ENCODE measurements at places on chromosomes 5 and 9.
A peak's percentile ranks its signal among the peaks of the same experiment; 100 is the strongest.

- DNase-seq = no peak
These were observed 7.1 kb downstream of the PRKAA1 start for GRCh38 chr5:40790947-40791593.

DNA sequence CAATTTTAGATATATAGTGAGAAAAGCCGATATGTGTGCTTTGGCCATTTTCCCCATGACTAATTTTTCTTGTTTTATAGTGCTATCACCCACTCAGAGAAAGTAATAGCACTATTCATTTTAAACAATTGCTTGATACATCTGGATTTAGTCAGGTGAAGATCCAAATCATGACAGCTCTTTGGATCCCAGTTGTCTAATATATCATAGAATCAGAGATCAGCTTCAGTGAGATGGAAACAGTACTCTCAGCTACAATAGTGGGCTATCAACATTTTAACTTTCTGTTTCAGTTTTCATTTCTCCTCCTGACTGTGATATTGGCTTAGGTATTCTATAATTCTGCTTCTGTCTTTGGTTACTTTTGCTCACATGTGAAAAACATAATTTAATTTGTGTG lies 38.7 kb downstream of the VCAN start:
- DNase-seq = no peak

DNA sequence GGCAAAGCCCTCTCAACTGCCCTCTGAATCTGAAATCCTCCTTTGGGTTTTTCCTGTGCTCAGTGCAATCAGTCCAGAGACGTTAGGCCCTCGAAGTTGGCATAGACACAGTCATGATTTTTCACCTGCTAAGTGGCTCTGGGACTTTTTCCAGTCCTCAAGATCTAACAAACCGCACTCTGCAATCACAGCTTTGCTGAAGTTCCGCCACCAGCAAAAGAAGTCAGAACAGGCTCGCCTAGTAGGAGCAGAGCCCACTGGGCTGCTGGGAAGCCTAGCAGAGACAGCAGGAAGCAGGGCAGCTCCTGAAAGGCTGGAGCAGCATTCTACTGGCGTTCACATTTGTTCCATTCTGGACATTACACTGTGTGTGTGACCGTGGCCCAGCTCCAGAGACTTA lies 222.8 kb upstream of the KIF2A start:
- no peak for DNase-seq

DNA sequence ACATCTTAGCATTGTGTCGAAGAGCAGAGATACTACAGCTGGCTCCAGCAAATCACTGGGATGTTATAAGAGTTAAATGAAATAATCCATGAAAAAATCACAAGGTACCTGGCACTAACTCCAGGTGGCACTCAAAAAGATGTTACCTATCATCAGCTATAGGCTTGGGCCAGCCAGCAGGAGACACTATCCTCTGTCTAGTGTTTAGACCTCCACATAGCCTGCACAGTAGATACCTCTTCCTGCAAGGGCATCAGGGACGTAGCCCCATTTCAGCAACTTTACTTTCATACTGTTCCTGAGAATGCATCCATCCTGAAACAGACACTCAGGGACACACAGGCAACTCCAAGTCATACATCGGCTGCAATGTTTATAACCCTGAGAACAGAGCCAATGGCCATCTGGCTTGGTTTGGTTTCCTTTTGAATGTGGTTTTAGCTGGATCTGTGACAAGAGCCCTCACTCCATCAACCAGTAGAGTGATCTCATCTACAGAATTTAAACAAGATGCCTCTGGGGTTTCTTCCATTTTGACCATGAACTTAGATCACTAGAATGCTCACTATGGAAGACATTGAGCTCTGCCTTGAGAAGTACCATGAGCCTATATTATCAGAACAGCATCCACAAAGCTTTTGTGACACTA lies 69.9 kb downstream of the TLE1 start:
- DNase-seq = no peak

DNA sequence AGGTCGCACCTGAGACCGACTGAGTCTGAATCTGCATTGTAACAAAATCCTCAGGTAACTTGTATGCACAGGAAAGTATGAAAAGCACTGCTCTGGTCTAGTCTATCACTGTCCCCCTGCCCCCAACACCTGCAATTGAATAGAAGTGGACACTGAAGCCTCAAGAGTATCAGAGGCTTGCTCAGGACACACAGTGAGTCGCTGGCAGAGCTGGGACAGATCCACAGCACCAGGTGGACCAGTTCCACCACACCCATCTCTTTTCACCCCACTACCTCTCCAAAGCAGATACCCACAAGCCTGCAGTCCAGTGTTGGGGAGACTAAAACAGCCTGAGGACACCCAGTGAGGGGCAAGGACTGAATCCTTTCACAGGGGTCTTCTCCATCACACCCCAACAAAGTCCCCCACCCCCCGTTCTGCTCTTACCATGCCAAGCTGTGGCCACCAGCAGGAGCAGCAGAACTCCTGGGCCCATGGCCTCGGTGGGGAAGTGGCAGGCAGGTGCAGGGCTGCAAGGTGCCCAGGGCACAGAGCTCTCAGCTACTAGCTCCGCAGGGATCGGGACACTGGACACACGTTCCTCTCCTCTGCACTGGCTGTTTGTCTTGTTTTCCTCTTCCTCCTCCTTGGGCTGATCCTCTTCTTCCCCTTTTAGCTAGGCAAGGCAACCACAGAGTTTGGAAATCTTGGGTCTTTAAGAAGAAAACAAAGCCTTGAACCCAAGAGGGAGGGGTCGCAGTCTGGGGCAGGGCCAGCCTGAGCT lies at the start of gene CSF1R:
TSS of gene CSF1R (minus strand) at position 605 of the 766 bp plus-strand sequence. CDS start at position 478, 127 bp downstream.
- no peak for DNase-seq

- no peak for DNase-seq
These were observed 618.8 kb downstream of the HINT1 start for GRCh38 chr5:130546211-130546610.

GRCh38 chr5:159092972-159093371 lies 6.7 kb downstream of the EBF1 start:
- DNase-seq = no peak

DNA sequence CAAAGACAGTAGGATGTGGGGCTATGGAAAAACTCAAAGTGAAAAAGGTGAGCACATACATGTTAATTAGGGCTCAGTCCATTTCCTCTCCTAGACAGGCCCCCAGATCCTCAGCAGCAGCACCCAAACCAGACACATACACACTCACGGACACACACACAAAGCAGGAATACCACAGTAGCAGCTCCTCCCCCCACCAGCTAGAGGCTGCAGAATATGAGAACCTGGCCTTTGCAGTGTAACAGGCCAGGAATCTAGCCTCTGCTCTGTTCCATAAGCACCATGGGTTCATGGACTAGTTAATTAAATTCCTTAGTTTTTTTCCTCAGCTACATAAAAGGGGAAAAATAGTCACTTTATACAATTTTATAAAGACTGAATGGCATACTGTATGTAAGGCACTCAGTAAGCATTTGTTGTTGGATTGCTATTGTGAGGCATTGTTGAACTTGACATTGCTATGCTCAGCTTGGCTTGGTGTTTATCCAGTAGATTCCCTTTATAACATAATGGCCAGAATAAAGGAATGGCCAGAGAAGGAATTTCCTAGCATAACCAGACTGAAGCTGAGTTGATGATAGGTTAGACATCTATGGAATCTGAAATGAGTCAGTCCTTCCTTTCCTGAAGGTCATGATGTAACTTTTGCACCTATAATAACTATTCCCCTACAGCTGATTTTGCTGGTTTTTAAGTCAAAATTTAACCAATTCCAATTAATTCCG lies 186.8 kb downstream of the SEMA5A start:
- no peak for DNase-seq

GRCh38 chr5:609506-609905 lies 2.6 kb upstream of the CEP72 start:
- no peak for DNase-seq

GRCh38 chr5:27598576-27598975 lies 560.2 kb upstream of the CDH9 start:
- DNase-seq = no peak

DNA sequence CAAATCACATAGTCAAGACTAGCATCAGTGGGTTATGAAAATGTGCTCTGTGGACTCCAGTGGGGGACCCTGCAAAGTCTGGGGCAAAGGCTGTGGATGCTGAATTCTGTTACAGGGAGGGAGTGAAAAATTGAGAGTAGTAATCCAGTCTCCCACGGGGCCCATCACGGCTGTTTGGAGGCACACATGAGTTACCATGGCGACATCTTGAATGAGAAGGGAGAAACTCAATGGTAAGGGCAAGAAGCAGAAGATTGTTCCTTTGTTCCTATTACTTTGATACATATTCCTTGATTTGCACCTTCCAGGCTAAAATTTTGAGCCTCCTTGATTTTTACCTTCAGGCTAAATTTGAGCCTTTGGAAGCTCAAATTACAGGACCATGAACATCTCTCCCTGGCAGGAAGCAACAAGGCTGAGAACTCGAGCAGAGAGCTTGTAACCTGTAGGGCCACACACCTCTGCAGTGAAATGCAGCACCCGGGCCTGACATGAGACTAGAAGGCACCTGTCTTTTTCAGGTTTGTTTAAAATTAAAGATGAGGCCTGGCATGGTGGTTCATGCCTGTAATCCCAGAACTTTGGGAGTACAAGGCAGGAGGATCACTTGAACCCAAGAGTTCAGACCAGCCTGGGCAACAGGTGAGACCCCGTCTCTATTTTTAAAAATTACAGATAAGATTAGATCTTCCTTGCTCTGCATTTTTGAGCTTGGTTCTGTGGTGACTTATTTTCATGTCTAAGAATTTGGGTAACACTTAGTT lies 31.0 kb upstream of the ZFR start:
- no peak for DNase-seq

DNA sequence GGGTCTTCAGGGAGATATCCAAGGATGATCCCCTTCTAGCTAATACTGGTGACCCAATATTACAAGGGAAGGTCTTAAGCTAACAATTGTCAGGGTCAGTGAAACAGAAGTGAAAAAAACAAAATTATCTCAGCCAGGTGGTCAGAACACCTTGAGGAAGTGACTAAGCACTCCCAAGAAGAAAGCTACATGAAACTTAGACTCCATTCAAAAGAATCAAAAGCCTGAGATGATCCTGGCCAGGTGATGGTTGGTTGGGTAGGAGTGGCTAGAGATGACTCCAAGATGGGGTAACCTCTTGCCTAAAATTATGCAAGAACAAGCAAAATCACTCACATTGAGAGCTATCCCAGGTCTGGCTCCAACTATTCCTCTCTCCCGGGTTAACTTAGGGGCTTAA lies 5.4 kb downstream of the VCP start:
- no peak for DNase-seq

DNA sequence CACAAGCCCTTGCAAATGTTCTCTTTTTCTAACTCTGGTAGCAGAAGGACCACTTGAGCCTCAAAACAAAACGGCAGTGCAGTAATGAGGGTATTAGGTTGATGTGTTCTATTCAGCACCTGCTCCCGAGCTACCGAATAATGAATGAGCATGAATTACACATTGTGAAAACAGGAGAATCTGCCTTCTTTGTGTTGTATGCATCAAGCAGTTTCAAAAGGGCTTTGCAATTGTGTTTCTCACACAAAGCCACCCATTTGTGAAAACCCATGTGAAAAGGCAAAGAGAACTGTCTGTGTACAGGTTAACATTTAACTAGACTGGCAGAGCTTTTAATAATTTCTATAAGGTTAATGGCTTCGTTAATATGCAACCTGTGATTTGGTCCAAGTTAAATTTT lies 97.8 kb downstream of the STK32A start:
- peak; percentile 89 for DNase-seq

- no peak for DNase-seq
These were observed 3.8 kb upstream of the ZNF782 start for GRCh38 chr9:96858018-96858573.

- DNase-seq = no peak
These were observed 53.5 kb downstream of the FBXO38 start for GRCh38 chr5:148437249-148437648.

DNA sequence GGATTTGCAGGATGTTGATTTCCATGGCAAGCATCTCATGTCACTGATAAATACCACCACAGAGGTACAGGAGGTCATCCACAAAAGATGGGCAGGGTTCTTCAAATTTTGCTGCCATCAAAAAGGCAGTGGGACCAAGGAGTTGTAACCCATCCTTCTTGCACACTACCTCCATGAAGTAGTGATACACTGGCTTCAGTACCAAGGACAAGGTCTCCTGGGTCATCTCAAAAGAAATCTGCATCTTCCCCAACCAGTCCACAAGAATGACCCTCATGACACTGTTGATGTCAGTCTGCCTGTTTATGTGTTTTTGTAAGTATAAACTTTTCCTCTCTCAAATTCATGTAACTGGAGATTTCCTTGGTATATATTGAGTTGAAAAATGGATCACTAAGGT lies 298.2 kb downstream of the CDH9 start:
- DNase-seq = no peak

DNA sequence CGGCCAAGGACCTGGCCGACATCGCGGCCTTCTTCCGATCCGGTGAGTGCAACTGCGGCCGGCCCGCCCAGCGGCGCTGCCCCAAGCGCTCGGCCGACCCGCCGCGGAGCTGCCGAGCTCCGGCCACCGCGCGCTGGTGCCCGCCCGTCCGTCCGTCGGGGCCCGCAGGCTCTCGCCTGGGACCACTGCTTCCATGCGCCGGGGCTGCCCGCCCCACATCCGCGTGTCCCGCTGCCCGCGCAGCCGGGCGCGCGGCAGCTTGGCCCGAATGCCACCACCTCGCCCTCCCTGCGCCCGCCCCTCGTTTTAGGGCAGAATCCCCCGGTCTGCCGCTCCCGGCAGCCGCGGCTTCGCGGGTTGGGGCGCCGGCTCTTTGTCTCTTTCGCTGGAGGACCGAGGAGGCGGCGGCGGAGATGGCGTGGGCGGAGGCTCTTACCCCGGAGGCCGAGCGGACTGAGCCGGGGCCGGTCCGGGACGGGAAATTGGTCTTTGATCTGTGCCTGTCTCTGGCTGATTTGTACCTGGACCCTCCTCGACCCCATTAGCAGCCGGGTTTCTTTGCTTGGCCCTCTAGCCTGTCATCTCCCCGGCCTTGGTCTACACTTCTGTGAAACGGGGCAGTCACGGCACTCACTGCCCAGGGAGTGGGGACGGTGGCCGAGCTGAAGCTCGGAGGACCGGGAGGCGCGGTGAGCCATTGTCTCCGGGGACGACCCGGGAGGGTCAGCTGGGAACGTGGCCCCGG lies 871 bp downstream of the TRIO start:
- peak; percentile 29 for DNase-seq

GRCh38 chr9:9747787-9748186 lies 865.0 kb downstream of the PTPRD start:
- DNase-seq = no peak

DNA sequence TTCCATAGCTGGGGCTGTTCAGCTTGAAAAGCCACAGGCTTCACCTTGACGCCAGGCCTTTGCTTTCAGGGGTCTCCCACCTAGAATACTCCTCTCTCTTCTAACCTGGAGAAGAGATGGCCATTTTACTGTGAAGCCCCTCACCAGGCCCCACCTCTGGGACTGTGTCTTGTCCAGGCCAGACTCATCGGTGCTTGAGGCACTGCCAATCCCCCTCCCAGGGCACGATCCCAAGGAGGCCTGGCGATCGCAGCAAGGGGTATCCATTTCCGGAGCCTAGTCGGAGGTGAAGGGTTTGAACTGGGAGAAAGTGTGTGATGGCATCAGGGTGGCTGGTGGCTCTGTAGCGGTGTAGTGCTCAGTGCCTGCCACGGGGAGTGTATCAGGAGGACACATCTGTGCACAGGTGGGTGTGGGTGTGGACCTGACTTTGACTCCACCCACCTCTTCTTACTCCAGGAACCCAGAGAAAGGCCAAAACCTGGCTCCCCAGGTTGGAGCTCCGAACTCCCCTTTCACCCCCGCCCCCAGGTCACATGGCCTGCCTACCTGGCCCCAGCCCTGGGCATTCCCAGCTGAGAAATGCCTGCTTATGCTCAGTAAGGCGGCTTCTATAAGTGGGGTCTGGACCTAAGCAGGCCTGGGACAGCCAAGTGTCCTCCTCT lies 27.4 kb upstream of the ENHO start:
- DNase-seq = no peak
